ENCODE measurements at places on chromosomes 12 and 14.

DNA sequence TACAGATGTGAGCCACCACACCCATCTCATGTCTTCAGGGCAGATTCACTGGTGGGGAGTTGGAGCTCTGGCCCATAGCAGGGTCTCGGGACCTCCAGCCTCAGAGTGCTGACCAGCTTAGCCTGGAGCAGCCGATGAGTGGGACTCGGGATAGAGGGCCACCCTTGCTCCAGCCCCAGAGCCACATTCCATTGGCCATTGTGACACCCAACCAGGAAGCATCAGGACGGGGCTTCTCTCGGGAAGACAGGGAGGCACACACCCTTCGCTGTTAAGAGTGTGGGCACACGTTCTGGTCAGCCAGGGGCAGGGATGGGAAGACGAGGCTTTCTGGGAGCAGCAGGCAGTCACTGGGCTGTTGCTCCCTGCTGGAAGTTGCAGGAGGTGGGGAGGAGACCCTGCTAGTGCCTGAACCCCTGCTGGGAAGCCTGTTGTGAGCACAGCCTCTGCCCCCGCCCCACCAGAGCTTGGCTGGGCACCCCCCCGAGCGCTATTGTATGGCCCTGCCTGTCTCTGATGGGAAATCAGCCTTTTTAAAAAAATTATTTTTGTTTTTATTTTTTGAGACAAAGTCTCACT, 1.6 kb downstream of the ADGRD1 start:
- no peak for DNase-seq

- DNase-seq: no peak
These were observed 312.4 kb upstream of the RTL1 start for GRCh38 chr14:101215927-101216326.

GRCh38 chr12:67426067-67426466, 156.9 kb downstream of the CAND1 start:
- no peak for DNase-seq

DNA sequence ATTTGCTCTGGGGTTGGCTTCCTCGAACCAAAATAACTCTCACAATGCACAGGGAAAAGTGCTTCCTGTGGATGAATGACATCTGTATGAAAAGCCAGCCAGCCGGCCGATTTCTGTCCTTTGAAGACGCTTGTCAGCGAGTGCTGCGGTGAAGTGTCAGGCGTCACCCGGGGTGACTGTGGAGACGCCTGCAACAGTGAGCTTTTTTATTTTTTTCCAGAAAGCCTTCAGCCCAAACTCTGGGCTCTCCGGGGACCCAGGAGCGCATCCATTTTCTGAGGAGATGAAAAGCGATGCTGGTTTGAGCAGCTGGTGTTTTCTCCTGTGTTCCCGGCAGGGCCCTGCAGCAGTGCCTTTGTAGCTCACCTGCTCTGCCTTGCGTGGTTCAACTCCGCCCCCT, 147.9 kb upstream of the MYL2 start:
- no peak for DNase-seq

DNA sequence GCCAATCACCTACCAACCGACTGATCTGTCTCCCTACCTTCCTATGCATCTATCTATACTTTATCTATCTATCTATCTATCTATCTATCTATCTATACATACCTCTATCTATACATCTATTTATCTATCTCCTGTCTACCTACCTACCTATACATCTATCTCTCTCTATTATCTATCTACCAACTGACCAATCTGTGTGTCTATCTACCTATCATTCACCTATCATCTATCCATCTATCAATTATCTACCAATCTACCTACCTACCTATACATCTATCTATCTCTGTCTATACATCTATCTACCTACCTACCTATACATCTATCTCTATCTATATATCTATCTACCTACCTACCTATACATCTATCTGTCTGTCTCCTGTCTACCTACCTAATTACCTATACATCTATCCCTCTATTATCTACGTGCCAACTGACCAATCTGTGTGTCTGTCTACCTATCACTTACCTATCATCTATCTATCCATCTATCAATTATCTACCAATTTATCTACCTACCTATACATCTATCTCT, 3.5 kb downstream of the DNAH10 start:
- DNase-seq: no peak

DNA sequence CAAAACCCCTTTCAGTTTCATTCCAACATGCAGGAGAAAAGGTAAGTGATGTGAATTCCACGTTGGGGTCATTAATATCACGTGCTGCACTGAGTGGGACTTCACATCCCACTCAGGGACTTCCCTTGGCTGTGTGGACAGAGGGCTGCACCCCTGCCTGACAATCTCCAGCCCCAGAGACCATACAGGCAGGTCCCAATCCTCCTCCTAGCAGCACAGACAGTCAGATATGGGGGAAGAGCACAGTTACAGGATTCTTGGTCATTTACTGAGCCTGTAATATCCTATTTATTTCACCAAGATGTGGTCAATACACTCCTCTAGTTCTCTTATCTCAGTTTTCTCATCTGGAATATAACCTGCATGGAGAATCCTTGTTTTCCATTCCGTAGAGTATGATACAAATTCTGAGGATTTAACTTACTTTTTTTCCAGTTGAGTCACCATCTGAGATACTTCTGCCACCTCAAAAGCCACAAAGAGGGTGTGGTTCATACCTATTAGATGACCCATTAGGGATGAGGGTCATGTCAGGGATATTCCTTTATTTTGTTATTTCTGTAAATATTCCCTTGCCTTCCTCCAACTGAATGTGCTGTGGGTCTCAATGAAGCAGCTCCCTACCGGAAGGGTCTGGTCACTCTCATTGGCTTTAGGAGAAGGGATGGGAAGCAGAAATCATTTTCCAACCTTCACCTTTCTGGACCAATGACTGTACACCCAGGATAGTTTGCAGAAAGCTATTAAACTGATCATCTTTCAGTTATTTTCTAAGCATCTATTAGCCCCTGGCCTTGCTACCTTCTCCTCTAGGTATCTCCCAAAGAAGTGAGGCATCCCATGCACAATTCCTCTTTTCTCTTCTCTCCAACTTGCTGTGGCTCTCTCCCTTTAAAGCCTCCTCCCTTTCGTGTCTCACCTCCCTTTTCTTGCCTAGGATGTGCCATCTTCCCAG, 43.0 kb upstream of the NTF3 start:
- DNase-seq: no peak

DNA sequence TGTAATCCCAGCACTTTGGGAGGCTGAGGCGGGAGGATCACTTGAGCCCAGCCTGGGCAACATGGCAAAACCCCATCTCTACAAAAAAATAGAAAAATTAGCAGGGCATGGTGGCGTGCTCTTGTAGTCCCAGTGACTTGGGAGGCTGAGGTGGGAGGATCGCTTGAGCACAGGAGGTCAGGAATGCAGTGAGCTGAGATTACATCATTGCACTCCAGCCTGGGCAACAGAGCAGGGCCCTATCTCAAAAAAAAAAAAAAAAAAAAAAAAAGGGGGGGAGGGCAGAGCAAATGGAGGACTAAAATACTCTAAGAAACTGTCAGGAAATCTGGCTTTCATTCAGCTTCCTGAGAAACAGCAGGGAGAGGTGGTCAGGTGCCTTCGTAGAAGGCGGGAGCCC, 31.7 kb upstream of the TSPAN9 start:
- DNase-seq: no peak

All from stimulated activated CD4-positive, alpha-beta T cell treated with anti-CD3 and anti-CD28 coated beads, TNF-alpha, amount 100 ng/mL, for 4 hours (primary cell).